CD4-positive, alpha-beta T cell treated with Interleukin-6 at 100 ng/mL for 8 hours (primary cell): ENCODE measurements at places on chromosomes 4 and X.

DNA sequence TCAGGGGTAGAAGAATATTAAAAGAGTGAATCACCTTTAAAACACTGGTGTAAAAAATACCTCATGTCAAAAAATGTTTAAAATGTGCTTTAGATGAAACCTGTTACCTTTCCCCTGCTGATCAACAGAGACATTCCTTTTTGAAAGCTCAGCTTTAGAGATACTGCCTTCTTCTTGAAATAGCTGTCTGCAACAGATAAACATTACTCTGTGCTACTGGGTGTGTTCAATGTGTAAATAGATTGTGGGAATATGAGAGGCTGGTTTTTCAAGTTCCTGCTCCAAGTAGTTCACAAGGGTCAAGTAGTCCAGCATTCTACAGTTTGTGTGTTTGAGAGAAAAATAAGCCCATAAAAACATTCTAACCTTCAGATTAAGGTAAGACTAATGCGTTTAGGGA lies at the start of gene SYTL5:
Gene SYTL5, plus strand, starts transcription at position 263 of the 400 bp plus-strand sequence. CDS start 27,337 bp downstream, outside the sequence.
- no peak for DNase-seq

DNA sequence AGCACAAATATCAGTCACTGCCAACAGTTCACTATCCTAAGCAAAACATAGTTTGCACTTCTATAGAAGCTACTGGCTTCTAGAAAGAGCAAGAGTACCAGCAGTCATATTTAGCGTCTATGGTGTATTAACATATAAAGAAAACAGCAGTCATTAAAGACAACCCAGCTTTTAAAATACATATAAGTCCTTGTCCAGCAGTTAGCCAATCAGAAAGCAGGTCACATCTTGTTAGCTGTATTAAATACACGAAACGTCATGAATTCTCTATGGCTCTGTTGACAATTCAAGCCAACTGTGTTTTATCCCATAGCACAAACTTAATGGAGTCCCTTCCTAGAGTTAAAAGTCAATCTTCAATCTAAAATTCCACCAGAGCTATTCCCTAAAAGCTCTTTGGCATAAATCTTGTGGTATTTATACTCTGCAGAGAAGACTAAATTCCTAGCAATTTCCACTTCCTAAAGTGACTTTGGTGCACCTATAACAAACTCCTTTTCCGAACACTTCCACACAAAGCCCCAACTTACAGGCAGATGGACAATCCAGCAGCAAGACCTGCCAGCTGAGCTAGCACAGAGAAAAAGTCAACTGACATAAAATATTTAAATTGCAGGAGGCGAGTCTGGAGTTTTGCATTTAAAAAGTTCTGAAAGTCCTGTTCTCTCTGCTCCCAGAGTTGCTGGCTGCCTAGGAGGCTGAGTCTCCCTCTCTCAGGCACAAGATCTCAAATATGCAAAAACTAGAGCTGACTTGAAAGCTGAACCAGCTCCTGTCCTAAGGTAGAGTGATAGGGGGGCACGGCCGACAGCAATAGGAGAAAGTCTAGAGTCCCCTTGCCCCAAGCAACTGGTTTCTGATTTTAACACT lies 1.3 kb downstream of the LDB2 start:
- DNase-seq = no peak

- DNase-seq = no peak
Observed at GRCh38 chr4:123522081-123522480, 125.5 kb downstream of the SPRY1 start.

- DNase-seq = no peak
Observed at GRCh38 chr4:87423317-87424098, 1.1 kb downstream of the NUDT9 start.

GRCh38 chr4:90130076-90130475 lies 2.9 kb downstream of the CCSER1 start:
- DNase-seq = no peak

DNA sequence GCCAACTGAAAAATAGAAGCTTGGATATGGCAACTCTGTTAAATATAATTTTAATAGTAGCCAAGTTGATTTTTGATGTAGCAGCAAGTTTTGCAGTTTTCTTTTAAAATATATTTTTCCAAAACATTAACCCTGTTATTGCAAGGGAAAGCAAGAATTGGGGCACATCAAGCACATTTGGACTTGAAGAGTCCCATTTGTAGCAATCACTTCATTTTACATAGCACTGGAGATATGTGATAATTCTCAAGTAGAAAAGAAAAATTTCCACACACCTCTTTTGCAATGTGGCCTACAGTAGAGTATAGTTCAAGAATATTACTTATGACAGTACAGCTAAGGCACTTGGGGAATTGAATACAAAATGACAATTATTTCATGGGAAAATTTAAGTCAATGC lies 1.9 kb upstream of the PPP4R3C start:
- no peak for DNase-seq

- no peak for DNase-seq
Observed at GRCh38 chrX:15906041-15906943, 51.7 kb upstream of the AP1S2 start.

GRCh38 chr4:24473309-24473721 lies 111.0 kb downstream of the DHX15 start:
- DNase-seq = no peak

DNA sequence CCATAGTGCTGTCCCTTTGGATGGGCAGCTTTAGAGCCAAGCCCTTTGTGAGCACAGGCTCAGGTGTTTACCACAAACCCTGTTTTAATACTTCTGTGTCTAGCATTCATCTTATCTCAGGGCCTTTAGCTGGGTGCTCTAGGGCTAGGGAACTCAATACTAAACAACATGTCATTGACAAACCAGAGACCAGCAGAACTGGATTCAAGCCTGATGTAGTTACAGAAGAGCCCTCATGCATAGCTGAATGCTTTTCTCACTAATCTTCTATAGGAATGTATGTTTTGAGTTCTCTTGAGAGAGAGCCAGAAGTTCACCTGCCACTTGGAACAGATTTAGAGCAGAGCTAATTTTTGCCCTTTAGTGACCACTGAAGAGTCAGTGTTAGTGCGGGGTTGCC lies 142.6 kb downstream of the DCK start:
- DNase-seq = no peak

DNA sequence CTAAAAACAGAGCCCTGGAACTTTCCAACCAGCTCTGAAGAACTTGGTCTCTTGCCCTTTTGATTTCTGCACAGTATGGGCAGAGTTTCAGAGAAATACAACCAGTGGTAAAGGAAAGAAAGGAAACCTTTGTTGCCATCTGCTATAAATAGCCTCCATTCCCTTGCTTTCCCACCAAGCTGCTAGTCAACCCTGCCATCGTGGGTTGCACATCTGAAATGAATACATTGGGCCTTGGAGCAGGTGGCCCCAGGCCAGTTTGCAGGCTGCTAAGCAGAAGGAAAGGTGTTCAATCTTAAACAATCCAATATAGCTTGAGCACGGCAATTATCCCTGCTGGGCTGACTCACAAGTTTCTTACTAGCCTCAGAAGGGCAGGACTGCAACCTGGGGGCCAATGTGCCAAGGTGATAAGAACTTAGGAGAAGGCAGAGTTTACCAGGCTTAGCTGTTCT lies 142.5 kb downstream of the PPARGC1A start:
- no peak for DNase-seq

- DNase-seq = peak; percentile 77
Observed at GRCh38 chrX:57286507-57287251, at the start of gene FAAH2. FAAH2 (plus strand) TSS chrX:57286706; CDS start chrX:57286826, 120 bp downstream.

DNA sequence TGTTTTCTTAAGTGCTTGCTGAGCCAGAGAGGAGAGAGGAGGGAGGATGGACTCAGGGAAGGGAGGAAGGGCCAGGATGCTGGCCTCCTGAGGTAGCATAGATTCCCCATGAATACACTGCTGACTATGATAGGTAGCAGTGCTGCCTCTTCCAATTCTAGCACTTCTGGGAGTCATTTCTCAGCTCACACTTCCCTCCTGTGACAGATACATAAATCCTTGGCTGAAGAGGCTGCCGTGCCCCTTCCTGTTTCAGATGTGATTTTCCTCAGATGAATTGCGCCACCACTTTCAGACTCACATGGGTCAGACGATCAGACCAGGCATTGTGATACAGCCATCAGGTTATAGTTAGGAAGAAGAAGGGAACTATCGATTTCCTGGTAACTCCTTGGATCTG lies 22.4 kb downstream of the TSC22D3 start:
- DNase-seq = no peak

DNA sequence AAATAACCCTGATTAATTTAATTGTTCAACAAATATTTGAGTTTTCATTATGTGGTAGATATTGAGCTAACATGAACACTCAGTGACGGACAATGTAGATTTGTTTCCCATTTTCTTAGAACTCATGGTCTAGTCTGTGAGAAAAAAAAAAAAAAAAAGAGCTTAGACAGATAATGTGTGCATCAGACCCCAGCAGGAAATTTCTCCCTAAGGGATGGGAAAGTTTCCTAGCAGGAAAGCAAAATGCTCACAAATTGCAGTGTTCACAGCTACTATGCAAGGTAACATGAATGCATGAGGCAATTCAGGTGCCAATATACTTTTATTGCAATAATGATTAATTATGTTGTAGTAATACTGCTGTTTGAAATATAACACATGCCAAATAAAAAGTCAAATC lies 843.2 kb upstream of the SLIT2 start:
- no peak for DNase-seq

- DNase-seq = peak; percentile 21
Observed at GRCh38 chr4:54322818-54323417, 93.8 kb downstream of the PDGFRA start.

DNA sequence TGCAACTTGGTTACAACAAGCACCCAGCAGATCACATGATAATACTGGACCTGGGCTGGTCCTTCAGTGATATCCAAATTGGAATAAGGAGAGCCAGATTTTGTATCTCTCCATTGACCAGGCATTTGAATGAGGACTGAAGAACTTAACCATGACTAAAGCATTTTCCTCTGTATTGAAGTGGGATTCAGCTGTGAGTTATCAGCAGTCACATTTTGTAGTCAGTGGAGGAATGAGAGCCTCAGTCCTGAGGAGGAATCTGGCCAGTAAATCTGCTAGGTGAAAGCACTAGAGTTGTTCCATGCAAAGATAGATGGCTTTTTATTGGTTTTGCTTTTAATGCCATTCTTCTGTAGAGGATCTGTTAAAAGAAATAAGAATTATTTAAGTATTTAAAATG lies 1506.0 kb downstream of the PCDH7 start:
- DNase-seq = no peak

DNA sequence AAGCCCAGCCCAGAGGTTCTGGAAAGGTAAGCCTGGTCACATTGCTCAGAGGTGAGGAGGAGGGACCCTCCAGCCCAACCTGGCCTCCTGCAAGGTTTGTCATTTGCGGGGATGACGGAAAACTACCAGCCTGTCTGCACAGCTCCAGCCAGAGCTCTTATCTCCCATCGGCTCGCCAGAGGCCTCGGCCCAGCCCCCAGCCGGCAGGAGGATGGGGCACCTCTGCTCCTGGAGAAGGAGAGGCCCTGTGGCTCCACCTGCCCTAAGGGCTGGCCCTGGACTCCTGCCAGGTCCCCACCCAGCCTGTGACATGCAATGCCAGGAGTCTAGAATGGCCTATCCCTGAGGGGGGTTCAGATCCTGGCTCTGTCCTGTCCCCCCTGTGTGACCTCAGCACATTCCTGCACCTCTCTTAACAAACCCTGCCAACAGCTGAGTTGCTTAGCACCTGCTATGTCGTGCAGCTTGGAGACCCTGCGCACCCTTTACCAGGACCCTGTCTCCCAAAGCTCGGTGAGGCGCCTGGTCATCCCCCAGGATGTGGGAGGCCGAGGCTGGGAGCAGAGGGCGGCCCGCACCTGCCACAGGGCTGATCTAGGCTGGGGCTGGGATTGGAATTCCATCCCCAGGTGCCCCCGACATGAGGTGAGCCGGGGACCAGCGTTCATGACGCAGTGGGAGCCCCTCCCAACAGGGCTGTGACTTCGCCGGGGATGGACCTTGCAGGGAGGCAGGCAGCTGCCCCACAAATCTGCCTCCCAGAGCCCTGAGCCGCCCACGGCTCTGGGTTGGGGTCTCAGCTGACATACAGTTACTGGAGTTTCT lies 14.4 kb downstream of the ADRA2C start:
- no peak for DNase-seq

DNA sequence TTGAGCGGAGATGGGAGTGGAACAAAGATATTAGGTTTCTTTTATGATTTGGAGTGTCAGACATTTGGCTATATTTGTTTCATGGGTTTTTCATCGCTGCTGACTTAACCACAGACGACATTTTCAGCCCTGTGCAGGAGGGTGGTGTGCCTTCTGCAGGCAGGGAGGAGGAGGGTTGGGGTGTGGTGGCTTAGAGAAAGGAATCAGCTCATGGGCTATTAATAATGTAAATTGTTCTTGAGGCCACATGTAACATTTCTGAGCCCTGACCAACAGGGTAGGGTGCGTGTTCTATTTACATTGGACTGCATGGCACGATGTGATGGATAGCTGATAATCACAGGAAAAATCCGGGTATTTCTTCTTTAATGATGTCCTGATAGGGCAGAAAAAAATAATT lies 67.6 kb downstream of the POLA1 start:
- DNase-seq = no peak

DNA sequence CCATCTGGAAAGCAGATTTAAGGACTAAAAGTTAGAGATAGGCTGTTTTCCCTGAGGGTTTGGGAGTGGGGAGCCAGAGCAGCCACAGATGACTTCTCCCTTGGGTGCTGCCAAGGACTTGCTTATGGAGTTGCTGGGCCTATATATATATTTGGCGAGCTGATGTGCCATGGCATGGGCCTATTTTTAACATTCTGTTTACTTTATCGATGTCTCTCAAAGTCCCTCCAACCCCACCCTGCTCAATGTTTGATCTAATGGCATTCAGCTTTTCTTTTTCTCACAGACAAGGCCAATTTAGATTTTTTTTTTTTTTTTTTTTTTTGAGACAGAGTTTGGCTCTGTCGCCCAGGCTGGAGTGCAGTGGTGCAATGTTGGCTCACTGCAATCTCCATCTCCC lies 6.1 kb upstream of the CUL4B start:
- no peak for DNase-seq

GRCh38 chr4:105102016-105102415 lies 44.7 kb upstream of the TET2 start:
- no peak for DNase-seq

- DNase-seq = no peak
Observed at GRCh38 chrX:8546715-8547114, 82.1 kb downstream of the VCX3B start.

GRCh38 chr4:131584587-131584986 lies 1564.5 kb upstream of the PCDH10 start:
- DNase-seq = no peak

- no peak for DNase-seq
Observed at GRCh38 chr4:119525771-119526712, 102.6 kb downstream of the PDE5A start.

GRCh38 chr4:54547299-54548097 lies 110.3 kb upstream of the KIT start:
- DNase-seq = no peak

DNA sequence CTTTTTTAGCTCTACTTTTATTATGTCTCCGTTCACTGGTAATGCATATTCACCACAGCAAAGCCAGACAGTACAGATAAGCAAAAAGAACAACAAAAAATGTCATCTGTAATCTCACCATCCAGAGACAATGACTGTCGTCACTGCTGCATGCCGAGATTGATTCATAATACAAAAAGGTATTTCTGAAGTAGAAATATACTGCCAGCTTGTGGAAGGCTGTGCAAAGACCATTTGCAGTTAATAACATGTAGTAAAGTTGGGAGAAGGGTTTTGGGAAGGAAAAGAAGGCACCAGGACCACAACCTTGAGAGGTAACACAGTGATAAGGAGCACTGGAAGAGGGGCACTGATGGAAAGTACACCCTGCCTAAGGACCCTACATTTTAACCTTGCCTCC lies 223.0 kb upstream of the ZIC3 start:
- DNase-seq = no peak
